Peyer's patch (tissue), 4 donors: ENCODE measurements at places on chromosomes 1 and 21.

- H3K27me3 ChIP-seq = no peaks in the 10 kb centered on the region
- H3K36me3 ChIP-seq = no peaks in the 10 kb centered on the region
- no peak overlapping the region for H3K4me3 ChIP-seq
- DNase-seq = no peak
- H3K27ac ChIP-seq = no peak overlapping the region
These were observed 5.5 kb downstream of the CROCC start for GRCh38 chr1:16927256-16927655.

DNA sequence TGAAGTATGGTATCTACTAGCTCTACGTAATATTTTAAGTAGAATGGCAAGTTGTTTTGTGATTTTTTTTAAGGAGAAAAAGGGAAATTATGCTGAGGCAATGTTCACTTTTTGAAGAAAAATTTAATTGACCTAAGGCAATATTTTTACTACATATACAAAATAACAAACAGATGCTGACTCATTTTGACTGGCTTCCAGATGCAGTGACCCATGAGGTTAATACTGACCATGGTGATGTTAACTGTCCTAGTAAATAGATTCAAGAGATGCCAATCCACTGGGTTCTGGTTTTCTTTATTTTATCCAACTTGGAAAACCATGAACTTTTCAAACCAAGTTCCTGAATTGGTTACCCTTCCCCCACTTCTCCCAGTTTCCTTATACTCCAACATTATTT lies 154.9 kb downstream of the CRB1 start:
- H3K4me1 ChIP-seq = no peaks in the 10 kb centered on the region
- no peaks in the 10 kb centered on the region for H3K36me3 ChIP-seq
- no peak overlapping the region for H3K4me3 ChIP-seq
- no peak overlapping the region for H3K27ac ChIP-seq

- H3K27ac ChIP-seq = no peak overlapping the region
- no peak for DNase-seq
- H3K36me3 ChIP-seq = no peaks in the 10 kb centered on the region
- no peaks in the 10 kb centered on the region for H3K4me1 ChIP-seq
These were observed 250.9 kb upstream of the DAB1 start for GRCh38 chr1:57674801-57675200.

DNA sequence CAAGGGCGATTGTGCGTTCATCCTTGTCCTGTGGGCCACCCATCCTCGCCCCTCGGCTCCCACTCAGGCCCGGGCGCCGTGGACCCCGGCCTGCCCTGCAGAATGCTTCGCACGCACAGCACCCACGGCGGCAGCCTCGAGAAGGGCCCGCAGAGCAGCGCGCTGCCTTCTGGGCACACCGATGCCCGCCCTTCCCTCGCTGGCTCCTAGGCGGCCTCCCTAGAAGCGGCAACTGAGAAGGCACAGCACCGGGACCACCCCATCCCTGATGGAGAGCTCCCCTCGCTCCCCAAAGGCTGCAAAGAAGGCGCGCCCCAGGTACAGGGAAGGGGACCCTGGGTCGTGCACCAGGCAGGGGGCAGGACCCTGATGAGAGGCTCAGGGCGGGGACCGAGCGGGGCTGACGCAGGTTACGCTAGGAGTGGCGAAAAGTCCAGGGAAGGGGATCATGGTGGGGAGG lies 971 bp downstream of the CAPZB start:
- H3K27ac ChIP-seq = peak overlapping the region; percentile 94
- DNase-seq = peak; percentile 58
- peak overlapping the region; percentile 96 for H3K4me3 ChIP-seq
- no peaks in the 10 kb centered on the region for H3K36me3 ChIP-seq
- peaks cover 29% of the 10 kb centered on the region for H3K4me1 ChIP-seq
- no peaks in the 10 kb centered on the region for H3K27me3 ChIP-seq

GRCh38 chr1:116854403-116854690 lies 55.4 kb upstream of the PTGFRN start:
- no peak for DNase-seq
- no peak overlapping the region for H3K27ac ChIP-seq
- H3K36me3 ChIP-seq = no peaks in the 10 kb centered on the region
- no peak overlapping the region for H3K4me3 ChIP-seq

DNA sequence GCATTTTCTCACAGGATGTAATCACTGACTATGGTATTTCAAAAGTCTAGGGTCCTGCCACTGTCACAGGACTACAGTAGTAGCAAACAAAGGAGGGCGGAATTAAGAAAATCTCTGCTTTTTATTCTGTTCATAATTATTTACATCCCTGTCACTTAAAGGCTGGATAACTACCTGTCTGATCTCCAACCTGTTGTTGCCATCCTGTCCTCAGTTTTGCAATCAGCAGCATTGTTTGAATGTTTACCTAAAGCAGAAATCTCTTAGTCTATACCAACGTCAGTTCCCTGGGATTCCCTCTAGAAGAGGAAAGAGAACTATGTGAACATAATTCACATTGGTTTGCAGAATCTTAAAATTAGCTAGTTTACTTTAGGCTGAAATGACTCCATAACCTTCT lies 218.5 kb downstream of the PBX1 start:
- H3K4me1 ChIP-seq = peaks cover 3% of the 10 kb centered on the region
- no peak for DNase-seq
- H3K27me3 ChIP-seq = no peaks in the 10 kb centered on the region
- H3K4me3 ChIP-seq = no peak overlapping the region
- H3K27ac ChIP-seq = no peak overlapping the region

DNA sequence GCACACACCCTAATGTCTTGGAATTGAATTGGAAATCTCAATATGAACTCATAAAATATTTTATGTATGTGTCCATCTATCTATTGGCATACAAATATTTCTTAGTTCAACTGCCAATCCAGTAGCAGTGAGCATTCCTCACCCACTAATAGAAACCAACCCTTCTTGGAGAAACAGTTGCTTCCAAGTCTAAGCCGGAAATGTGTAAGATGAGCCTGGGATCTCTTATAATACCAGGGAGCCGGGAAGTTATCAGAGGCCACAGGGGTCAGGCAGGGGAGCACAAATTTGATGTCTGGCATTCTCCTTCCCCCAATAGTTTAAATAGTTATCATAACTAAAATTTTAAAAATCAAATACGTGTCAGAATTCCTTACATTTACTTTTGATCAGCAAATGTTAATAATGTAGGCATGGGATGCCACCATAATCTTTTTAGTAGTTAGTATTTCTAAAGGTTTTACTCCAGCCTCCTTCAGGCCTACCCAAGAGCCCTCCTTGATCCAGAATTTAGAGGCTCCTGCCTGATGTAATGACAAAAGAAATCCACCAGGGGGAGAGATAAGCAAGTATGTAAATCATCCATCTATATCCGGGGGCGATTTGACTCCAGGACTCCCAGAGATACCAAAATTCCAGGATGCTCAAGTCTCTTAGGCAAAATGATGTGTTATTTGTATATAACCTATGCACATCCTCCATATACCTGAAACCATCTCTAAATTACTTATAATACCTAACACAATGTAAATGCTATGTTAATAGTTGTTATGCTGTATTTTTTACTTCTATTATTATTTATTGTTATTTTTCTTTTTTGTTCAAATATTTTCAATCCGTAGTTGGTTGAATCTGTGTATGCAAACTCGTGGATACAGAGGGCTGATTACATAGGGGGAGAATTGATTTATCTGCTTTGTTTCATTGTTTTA lies 218.7 kb upstream of the COA6 start:
- H3K4me1 ChIP-seq = no peaks in the 10 kb centered on the region
- H3K4me3 ChIP-seq = no peak overlapping the region
- no peak for DNase-seq
- no peaks in the 10 kb centered on the region for H3K27me3 ChIP-seq
- no peak overlapping the region for H3K27ac ChIP-seq

GRCh38 chr1:236618507-236618906 lies 14.2 kb upstream of the HEATR1 start:
- H3K27ac ChIP-seq = no peak overlapping the region
- DNase-seq = no peak
- no peaks in the 10 kb centered on the region for H3K36me3 ChIP-seq
- no peaks in the 10 kb centered on the region for H3K4me1 ChIP-seq
